Stimulated activated CD4-positive, alpha-beta T cell treated with anti-CD3 and anti-CD28 coated beads, TNF-alpha, amount 100 ng/mL, for 24 hours (primary cell): ENCODE measurements at places on chromosomes 2 and 18.

DNA sequence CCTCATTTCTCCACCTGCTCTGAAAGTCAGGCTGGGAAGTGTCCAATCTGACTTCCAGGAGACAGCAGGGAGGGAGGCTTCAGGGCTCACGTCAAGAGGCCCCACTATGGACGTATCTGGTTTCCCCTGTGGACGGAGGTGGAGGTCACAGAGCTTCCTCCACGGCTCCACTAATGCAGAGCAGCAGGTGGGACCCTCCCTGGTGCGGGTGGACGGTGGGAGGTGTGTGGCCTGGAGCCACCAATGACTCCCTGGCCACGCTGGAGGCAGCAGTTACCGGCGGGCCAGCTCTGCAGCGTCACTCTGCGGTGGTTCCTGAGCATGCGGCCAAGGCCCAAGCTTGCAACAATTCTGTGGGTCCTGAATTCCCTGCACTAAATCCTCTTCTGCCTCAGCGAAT lies 9.0 kb downstream of the CRACDL start:
- no peak for DNase-seq

GRCh38 chr2:39513641-39514094 lies 76.6 kb upstream of the MAP4K3 start:
- peak; percentile 58 for DNase-seq

- DNase-seq = no peak
Observed at GRCh38 chr2:152443771-152444170, 108.8 kb downstream of the FMNL2 start.

GRCh38 chr2:110741491-110741980 lies 9.2 kb downstream of the ACOXL start:
- no peak for DNase-seq

DNA sequence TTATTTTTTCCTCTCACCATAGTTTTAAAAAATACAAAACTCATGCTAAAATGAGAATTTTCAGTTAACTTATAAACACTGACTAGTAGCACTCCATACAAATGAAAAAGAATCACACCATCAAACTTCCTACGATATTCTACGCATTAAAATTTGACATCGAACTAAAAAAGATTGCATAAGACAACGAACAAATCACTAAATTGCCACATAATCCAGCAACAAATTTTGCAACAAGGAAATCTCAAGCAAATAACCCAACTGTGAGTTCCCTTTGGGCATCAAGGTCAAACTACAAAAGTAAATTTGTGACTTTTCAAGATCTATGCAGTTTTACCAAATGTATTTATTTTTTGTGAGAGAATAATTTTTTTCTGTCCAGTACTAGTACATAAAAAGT lies 1.5 kb downstream of the MAP3K2 start:
- no peak for DNase-seq

DNA sequence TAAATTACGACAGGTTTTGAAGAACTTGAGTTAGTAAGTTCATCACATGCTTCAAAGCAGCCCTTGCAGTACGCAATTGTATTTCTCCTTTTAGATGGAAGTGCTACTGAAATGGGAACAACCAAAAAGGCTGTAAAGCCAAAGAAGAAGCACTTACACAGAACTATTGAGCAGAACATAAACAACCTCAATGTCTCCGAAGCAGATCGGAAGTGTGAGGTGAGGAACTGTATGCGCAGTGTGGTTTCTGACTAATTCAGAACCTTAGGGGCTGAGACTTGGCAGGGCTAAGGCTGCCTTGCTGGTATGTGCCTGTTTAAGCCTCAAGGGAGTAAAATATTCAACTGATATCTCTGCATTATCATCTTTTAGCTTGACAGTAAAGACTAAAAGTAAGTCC lies 8.4 kb downstream of the NCAPH start:
- DNase-seq = no peak

- DNase-seq = no peak
Observed at GRCh38 chr2:28516950-28517349, 21.1 kb downstream of the PLB1 start.

GRCh38 chr18:22694954-22695353 lies 238.2 kb upstream of the RBBP8 start:
- no peak for DNase-seq

- no peak for DNase-seq
Observed at GRCh38 chr2:32463110-32463509, 106.3 kb downstream of the BIRC6 start.

GRCh38 chr2:133498662-133499585 lies 69.3 kb downstream of the NCKAP5 start:
- no peak for DNase-seq

- no peak for DNase-seq
Observed at GRCh38 chr2:153074207-153074606, 355.8 kb downstream of the ARL6IP6 start.

GRCh38 chr2:161020437-161020836 lies 139.8 kb upstream of the TANK start:
- no peak for DNase-seq

GRCh38 chr2:40740419-40740818 lies 288.5 kb upstream of the SLC8A1 start:
- no peak for DNase-seq

GRCh38 chr2:26572591-26572990 lies 68.6 kb downstream of the CIB4 start:
- DNase-seq = no peak

GRCh38 chr2:209534228-209534627 lies 110.4 kb downstream of the MAP2 start:
- DNase-seq = no peak

DNA sequence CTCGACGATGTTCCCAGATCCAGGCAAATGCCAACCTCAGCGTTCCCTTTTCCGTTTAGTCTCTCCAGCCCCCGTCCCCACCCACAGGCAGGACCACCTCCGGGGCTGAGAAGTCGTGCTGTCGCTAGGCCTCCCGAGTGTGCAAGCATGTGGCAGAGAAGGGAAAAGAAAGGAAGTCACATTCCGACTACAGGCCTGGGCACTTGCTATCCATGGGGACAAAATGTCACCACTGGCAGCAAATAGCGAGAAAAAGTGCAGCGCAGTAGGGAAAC lies 420 bp downstream of the PIGN start:
- no peak for DNase-seq

DNA sequence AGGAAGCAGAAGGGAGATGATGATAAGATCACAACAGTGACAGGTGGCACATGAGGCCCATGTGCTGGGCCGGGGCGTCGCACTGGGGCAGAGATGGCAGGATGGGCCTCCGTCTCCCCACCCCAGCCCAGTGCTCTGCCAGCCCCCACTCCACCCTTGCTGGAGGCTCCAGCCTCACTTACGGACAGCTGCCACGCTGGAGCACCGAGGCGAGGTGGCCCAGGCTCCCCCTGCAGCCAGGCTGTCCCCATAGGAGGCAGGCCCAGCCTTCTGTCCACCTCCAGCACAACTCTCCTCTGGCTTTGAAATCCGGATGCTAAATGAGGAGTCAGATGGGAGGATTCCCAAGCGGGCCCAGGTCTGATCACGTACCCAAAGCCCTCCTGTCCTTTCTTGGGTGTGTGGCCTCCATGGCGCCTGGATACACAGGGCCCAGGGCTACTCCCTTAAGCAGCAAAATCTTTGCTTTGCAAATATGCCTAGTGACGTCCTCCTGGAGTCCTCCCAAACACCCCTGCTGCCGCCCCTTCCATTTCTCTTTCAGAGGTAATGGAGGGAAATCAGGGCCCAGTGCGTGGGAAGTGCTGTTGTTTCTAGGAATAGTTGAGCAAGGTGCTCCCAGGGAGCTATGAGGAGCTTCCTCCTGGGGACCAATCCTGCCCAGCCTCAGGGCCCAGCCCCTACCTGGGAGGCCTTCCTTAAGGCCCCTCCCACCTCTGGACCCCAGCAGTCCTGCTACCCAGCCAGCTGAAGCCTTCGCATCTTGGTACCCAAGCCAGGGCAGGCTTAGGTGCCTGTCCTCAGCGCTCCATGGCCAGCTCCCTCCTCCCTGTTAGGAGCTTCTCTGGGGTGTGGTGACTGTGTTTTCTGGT lies 170.4 kb upstream of the MYCN start:
- no peak for DNase-seq

DNA sequence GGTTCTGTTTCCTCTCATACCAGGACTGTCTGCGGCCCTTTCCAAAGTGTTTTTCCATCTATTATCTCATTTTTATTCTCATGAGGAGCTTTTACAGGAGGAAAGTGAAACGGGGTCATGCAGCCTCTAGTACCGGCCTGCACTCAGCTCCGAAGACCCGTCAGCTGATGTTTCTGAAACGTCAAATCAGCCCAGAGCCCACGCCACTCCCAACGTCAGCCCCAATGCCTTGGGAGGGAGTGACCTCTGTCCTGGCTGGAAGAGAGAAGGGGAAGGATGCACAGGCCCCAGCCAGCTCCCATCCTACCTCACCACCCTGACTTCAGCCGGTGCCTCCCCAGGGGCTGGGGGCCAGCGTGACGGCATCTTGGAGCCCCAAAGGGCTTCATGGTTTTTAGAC lies 58.5 kb downstream of the ADCY3 start:
- DNase-seq = no peak

GRCh38 chr2:62706721-62707521 lies 1.4 kb downstream of the EHBP1 start:
- DNase-seq = no peak

- DNase-seq = no peak
Observed at GRCh38 chr2:60091894-60092293, 461.6 kb downstream of the BCL11A start.

- DNase-seq = no peak
Observed at GRCh38 chr2:153059338-153060052, 341.1 kb downstream of the ARL6IP6 start.

- DNase-seq = no peak
Observed at GRCh38 chr2:180002198-180002770, 4.8 kb downstream of the CWC22 start.

- no peak for DNase-seq
Observed at GRCh38 chr2:234571620-234572407, 74.9 kb upstream of the ARL4C start.

DNA sequence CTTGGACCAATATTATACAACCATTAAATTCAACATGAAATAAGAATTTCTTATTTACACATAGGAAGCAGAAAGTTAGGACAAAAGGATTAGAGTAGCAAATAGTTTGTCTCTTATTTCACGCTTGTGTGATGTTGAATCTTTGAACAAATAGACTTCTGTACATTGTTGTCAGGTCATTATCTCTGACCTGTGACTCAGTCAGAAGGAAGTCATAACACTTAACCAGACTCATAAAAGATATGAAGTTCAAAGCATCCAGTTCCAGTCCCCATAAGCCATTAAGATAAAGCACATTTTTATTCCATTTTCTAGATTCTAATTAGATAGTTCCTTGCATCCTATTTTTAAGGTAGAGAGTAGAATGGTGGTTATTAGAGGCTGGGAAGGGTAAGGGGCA lies 130.8 kb downstream of the UPP2 start:
- DNase-seq = no peak

- DNase-seq = no peak
Observed at GRCh38 chr2:9975805-9976447, 24.4 kb downstream of the GRHL1 start.

- DNase-seq = no peak
Observed at GRCh38 chr2:212997526-212998020, 153.8 kb downstream of the IKZF2 start.

- no peak for DNase-seq
Observed at GRCh38 chr2:95025406-95026319, at the start of gene MAL. TSS of gene MAL (plus strand) at chr2:95025708. CDS start at chr2:95025793, 85 bp downstream.

DNA sequence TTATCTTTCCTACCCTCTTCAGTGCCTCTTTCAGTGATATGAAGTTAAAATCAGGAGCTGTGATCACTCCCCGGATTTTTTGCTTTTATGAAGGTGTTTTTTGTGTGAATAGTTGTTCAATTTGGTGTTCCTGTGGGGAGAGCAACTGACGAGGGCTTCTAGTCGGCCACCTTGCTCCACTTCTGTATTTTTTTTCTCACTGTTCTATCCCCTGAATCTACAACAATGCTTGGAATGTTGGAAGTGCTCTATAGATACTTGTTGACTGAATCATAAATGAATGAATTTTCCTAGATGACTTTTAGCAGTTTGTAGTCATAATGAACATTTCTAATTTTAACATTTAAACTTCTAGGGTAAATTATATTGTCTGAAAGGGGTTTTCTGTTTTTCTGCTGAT lies 247.3 kb downstream of the ZNF385B start:
- no peak for DNase-seq

- DNase-seq = no peak
Observed at GRCh38 chr18:78965917-78966792, 13.5 kb upstream of the SALL3 start.

- peak; percentile 31 for DNase-seq
Observed at GRCh38 chr2:113755835-113756354, 547 bp downstream of the SLC35F5 start.

GRCh38 chr2:24855726-24856125 lies 62.5 kb downstream of the CENPO start:
- no peak for DNase-seq

DNA sequence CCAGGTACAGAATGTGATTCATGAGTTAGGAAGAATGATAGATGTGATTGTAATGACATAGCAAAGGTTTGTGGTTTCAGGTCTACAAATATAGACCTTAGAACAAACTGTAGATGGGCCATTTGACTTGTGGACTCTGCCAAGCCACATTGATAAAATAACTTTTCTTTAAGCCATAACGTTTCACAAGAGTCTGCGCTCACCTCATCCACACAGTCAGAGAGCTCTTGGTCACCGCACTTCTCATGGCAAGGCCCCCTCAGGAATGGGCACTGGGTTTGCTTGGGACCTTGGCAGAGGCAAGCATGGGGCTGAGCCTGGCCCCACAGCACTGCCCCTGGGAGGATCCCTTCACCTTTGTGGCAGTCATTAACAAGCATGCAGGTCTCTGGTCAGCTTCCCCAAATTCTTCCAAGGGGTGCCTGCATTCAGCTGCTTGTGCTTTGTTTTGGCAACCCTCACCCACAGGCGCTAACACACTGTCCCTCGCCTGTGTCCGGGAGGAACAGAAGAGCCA lies 14.0 kb downstream of the ARMC9 start:
- DNase-seq = no peak

DNA sequence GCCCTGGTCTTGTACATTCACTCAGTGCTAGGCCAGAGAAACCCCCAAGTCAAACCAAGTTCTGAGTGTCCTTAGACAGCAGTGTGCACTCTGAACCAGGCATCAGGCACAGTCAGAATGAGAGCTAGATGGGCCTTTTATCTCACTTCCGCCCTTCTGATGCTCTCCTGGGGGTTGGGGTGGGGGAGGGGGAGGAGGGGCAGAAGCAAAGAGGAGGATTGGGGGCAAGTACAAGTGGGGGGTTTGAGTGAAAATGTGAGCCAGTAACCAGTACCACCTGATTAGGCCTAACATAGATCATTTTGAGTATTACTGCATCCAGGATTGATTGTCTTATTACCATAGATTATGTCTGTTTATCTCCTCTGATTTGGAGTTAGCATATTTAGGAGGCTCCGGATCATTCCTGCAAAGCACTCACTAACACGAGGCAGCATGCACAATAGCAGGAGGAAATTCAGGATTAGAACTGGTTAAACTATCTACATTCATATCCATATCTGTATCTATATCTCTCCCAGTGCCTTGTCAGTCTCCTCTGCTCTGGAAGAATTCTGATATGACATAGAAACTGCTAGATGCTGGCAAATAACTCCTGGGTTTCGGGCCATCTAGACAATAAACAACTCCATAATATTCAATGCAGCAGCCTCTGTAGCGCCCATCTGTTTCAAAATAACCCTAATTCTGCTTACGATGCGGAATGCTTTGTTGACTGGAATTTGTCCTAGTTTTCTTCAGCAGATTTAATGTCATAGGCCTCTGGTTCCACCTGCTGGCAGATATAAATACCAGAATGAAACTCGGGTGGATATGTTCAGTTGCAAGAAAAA lies 149.1 kb downstream of the RHBDD1 start:
- no peak for DNase-seq

GRCh38 chr2:189285962-189286645 lies 106.5 kb upstream of the COL5A2 start:
- no peak for DNase-seq

GRCh38 chr2:207038299-207038698 lies 99.0 kb downstream of the CPO start:
- DNase-seq = no peak
